Bronchial epithelial cell (primary cell): ENCODE measurements at places on chromosomes 5 and 9. TPM values are rescaled to one million over a fixed set of nuclear protein-coding genes. Genes with fewer than 3 reads are reported as not detected.

- no peak for DNase-seq
Measured at GRCh38 chr9:86885232-86885631, 62.1 kb downstream of the GAS1 start.

DNA sequence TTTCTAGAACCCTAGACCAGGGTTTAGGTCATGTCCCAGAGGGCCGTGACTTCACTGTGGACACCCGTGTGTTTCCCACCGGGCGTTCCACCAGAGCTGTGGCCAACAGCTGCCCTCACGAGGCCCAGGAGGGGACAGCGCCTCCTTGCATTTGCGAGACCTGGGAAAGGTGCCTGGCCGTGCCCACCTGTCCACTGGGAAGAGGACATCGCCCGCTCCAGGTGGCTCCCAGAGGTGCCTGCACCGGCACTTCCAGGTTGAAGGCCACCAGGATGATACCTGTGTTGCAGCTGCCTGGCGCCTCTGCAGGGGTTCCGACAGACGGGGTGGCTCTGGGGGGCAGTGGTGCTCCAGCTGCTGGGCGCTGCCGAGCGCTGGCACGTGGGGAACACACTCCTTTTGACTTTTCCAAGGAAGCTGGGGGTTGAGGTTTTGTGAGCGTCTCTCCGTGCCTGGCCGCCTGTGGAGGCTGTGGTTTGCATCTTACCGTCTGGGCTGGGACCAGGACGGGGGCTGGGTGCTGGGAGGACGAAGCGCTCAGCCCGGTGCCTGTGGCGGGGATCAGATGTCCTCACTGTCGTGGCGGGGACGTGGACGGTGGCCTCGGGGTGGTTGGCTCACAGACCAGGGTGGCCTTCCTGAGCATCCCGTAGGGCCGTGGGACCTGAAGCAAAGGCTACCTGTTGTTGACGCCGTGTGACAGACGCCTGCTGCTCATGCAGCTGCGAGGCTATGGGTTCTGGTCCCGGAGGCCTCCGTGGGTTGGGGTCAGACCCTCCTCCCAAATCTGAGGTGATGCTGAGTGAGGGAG is 19.2 kb downstream of the NKD2 start:
- no peak for DNase-seq

DNA sequence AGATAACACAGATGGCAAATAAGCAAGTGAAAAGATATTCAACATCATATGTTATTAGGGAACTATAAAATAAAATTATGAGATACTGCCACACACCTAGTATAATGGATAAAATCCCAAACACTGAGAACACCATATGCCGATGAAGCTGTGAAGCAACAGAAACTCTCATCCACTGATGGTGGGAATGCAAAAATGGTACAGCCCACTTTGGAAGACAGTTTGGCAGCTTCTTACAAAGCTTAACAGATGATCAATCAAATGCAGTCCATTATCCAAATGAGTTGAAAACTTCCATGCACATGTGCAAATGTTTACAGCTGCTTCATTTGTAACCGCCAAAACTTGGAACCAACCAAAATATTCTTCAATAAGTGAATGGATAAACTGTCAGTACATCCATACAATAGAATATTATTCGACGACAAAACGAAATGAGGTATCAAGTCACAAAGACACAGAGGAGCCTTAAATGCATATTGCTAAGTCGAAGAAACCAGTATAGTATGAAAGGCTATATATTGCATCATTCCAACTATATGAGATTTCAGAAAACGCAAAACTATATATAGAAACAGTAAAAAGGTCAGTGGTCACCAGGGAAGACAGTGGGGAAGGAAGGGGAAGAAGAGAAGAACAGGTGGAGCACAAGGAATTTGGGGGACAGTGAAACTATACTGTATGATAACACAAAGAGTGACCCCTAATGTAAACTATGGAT is 14.9 kb downstream of the PFDN1 start:
- DNase-seq = no peak

DNA sequence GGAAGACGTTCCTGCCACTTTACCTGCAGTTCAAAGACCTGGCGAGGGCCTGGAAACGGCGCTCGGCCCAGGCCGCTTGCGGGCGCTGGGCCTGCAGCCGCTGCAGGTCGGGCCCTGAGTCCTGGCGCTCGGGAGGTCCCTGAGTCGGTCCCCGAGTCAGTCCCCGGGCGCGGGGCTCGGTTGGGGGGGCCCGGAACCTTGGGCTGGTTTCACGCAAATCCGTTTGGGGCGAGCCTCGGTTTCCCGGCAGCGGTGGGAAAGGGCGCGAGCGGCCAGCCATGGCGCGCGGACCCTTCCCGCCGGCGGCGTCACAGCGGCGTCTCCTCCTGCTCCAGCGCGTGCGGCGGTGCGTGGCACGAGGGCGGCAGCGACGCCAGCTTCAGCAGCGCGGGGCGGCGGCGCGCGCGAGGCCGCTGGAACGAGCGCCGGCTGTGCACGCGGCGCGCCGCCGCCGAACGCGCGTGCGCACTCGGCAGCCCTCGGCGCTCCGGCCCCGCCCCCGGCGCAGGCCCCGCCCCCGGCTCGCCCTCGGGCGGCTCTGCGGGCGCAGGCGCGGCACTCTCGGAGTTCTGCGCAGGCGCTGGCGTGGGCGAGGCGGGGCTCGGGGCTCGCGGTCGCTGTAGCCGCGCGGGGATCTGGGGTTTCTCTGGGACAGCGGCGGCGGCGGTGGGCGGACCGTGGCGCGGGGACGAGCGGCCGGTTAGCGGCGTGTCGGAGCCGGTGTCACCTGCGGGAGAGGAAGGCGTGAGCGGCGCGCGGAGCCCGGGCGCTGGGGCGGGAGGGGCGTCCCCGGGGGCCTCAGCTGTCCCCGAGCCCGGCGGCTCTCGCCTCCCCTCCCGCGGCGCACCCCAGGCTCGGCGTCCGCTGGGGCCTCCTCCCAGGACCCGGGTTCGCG is 29.9 kb downstream of the EXOC3 start:
- peak; percentile 29 for DNase-seq

GRCh38 chr5:28215091-28215490 is 1176.7 kb upstream of the CDH9 start:
- DNase-seq = no peak

GRCh38 chr5:179762079-179762780 is 29.6 kb downstream of the MAML1 start:
- no peak for DNase-seq

DNA sequence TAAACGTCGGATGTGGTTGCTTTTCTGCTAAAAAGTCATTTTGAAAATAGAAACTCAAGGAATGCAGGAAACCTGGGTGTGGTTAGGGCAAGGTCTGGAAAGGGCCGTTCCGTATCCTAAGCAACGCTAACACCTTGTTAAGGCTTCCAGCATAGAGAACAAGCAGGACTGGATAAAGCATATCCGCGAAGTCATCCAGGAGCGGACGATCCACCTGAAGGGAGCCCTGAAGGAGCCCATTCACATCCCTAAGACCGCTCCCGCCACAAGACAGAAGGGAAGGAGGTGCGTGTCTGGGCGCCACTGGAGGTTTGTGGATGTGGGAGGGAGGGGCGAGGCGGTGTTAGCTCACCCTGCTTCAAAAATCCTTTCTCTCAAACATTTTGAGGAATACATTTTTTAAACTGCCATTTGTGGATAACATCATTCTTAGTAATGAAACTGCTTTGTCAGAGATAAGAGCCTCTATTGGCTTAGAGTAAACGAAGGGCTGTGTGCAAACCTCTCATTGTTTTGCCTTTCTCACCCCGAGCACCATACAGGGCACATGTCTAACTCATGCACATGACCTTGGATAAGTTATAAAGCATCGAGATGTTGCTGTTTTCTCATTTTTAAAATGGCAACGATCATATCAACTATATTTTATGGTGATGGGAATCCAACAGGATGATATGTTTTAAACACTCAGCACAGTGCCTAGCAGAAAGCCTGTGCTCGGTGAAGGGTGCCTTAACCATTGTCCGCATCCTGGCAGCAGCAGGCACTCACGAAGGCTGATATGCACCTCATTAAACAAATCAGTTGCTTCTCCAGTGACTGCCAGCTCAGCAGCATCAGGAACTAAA is 175.7 kb upstream of the OTULINL start:
- DNase-seq = peak; percentile 38

- DNase-seq = no peak
Measured at GRCh38 chr9:112531666-112532282, 45.1 kb downstream of the KIAA1958 start.

DNA sequence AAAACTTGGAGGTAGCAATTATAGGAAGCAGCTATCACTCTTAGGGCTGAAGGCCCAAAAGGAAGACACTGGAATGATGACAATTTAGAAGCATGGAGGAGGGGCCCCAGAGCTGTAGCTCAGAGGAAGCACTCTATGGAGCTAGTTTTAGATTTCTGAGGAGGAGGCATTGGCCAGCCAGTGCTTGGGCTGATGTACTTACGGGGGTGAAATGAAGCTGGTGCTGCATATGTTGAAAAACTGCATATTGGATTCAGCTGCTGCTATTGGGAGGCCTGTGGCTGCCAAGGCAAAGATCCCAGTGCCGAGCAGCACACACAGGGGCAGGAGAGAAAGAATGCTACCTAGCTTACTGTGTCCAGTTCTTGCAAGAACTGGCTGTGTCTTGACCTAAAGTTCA is 53.9 kb upstream of the HMHB1 start:
- no peak for DNase-seq

DNA sequence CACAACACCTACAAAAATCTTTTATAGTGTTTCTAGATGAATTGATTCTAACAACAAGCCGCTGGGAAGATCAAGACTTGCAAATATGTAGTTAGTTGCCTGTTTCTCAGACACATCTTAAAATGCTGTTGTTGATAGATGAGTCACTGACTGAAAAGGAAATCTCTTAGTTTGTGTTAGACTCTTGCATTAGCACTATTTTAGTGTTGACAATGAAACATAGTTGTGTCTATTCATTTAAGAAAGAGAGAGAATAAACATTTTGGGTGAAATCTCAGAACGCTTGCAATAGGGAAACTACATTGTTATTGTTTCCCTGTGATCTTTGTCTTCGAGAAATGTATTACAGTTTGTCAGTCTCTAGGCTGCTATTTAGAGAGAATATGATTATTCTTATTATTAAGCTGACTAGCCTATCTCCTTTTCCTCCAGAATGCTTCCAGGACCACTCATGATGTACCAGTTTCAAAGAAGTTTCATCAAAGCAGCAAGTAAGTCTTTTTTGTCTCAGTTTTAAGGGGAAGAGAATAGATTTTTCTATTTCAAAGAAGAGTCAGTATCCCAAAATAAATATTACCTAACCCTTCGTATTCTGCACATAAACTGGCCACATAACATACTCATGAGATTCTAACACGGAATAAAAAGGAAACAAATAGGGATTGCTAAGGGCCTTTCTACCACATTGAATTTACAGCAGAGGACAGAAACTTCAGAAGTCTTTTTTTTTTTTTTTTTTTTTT is 285.6 kb downstream of the ARHGAP26 start:
- peak; percentile 71 for DNase-seq

DNA sequence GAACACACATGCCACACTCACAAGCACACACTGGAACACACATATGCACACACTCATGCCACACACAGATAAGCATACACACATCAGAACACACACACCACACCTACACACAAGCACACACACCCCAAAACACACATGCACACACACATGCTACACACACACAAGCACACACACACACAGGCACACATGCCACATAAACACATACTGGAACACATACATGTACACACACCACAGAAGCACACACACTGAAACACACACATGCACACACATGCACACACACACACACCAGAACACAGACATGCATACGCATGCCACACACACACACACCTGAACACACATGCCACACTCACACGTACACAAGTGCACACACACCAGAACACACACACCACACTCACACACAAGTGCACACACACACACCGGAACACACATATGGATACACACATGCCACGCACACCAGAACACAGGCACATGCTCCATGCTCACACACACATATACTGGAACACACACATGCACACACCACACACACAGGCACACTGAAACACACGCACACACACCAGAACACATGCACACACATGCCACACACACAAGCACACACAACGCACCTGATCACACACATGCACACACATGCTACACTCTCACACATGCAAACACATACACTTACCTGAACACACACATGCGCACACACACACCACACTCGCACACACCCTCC is 78.0 kb upstream of the IRX4 start:
- no peak for DNase-seq

DNA sequence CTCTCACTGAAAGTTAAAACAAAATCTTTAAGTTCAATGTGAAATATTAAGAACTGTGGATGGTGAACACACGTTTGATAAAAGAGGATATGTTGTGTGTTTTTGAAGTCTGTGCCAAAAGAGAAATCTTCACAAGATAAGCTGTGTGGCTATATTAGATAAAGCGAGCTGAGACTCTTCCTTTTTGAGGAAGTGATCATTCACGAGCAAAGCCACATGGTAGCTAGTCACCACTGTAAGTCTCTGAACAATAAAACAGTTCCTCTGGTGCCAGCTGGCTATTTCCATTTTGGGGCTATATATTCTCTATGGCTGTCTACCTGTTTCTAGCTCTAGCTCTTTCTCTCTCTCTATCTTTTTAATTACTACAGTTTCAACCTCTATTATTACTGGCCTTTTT is 1849.2 kb upstream of the C9orf72 start:
- DNase-seq = no peak

GRCh38 chr5:82218374-82219156 is 59.6 kb downstream of the RPS23 start:
- no peak for DNase-seq

- no peak for DNase-seq
Measured at GRCh38 chr9:7980041-7980440, 180.5 kb upstream of the DMAC1 start.

DNA sequence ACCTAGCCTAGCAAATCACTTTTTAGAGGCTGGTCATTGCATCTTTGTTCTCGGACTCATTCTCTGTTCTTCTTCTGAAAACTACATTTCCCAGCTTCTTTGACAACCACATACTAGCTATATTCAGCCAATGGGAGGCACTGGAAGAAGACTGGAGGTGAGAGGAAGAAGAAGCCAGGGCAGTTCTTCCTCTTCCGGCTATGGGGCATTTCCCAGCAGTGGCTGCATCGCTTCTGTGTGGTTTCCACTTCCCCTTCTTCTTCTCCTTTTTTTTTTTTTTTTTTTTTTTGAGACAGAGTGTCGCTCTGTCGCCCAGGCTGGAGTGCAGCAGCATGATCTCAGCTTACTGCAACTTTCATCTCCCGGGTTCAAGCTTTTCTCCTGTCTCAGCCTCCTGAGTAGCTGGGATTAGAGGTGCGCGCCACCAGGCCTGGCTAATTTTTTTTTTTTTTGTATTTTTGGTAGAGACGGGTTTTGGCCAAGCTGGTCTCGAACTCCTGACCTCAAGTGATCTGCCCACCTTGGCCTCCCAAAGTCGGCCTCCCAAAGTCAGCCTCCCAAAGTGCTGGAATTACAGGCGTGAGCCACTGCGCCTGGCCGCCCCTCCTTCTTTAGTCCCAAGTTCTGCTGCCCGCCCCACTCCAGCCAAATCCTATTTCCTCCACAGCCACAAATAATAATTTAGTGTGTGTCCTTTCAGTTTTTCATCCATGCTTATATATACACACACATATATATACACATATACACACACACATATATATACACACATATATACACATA is 6.9 kb upstream of the UBAP1 start:
- no peak for DNase-seq

Gene OLFML2A
- 4.5 and 6.3 TPM in 2 replicates for total RNA-seq

Gene HNRNPA0
- 18.3 and 22.1 TPM in 2 replicates for total RNA-seq

Gene SLC24A2
- total RNA-seq = not detected in 2 replicates

Gene PDZD2
- 1.8 and 1.9 TPM in 2 replicates for total RNA-seq

Gene CCDC171
- 1.6 and 2.8 TPM in 2 replicates for total RNA-seq

Gene PCYOX1L
- 4.2 and 8.4 TPM in 2 replicates for total RNA-seq
